ENCODE measurements at places on chromosomes 16 and 17. TPM values are rescaled to one million over a fixed set of nuclear protein-coding genes. Genes with fewer than 3 reads are reported as not detected.

Gene PABPN1L
- total RNA-seq, result 0.84 TPM

Gene SLC38A8
- total RNA-seq, result not detected

Gene FBXO39
- total RNA-seq, result 0.70 TPM

Gene KLHL10
- total RNA-seq, result 0.12 TPM

Gene UMOD
- not detected for total RNA-seq

Gene ACSM3
- 76.3 TPM for total RNA-seq

Gene TSC2
- 188 TPM for total RNA-seq

Gene NF1
- 31.9 TPM for total RNA-seq

Gene SKA2
- 13.8 TPM for total RNA-seq

Gene MLX
- 71.5 TPM for total RNA-seq

Gene CLDN7
- total RNA-seq, result 1.2 TPM

Gene SLFN12L
- total RNA-seq, result 3.7 TPM

Gene CD300LB
- total RNA-seq, result 0.12 TPM

Gene TMEM219
- 66.6 TPM for total RNA-seq

Gene LPCAT2
- not detected for total RNA-seq

Gene KRT25
- total RNA-seq, result not detected

Gene GUCY2D
- not detected for total RNA-seq

Gene ITGA2B
- 0.78 TPM for total RNA-seq

Gene AMZ2
- total RNA-seq, result 74.3 TPM

Gene ARHGDIG
- total RNA-seq, result not detected

Gene PTGES3L
- total RNA-seq, result 0.94 TPM

Gene MAPT
- 0.19 TPM for total RNA-seq

Gene EFTUD2
- total RNA-seq, result 133 TPM

Gene TAT
- total RNA-seq, result not detected

Gene STH
- total RNA-seq, result not detected

Gene ANKRD13B
- total RNA-seq, result 1.6 TPM

Gene CES5A
- total RNA-seq, result not detected

Gene EXOC3L1
- total RNA-seq, result not detected

Gene MLKL
- total RNA-seq, result 13.3 TPM

Gene TNP2
- not detected for total RNA-seq

Gene ALDH3A1
- not detected for total RNA-seq

Data from B cell (primary cell).